ENCODE measurements at places on chromosomes 13 and 19.
A peak's percentile ranks its signal among the peaks of the same experiment; 100 is the strongest.

GRCh38 chr19:11784356-11784755 lies 14.0 kb upstream of the ZNF491 start:
- no peak for DNase-seq

GRCh38 chr13:81058916-81059290 lies 718.0 kb upstream of the SPRY2 start:
- DNase-seq, result no peak

GRCh38 chr13:44259045-44260027 lies 114.3 kb upstream of the SERP2 start:
- peak; percentile 73 for DNase-seq

- DNase-seq, result no peak
These were observed 90.5 kb downstream of the STARD13 start for GRCh38 chr13:33194820-33195692.

GRCh38 chr19:53466726-53467484 lies 628 bp upstream of the ZNF813 start:
- peak; percentile 78 for DNase-seq

DNA sequence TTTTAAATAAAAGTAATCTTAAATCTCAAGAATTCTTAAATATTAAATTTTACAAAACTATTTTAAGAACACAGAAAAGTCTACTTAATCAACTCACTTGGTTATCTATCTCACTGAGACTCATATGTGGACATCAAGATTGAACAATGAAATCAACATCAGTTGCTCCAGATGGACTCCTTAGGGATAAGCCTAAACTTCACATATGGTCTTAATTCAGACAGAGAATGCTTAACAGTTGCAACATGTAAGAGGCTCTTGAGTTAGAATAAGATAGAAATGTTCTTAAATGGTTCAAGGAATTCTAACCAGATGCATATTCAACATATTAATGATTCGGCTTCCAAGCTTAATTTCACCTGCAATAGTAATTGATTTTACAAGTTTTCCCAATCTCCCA lies 1730.9 kb downstream of the PCDH9 start:
- no peak for DNase-seq

DNA sequence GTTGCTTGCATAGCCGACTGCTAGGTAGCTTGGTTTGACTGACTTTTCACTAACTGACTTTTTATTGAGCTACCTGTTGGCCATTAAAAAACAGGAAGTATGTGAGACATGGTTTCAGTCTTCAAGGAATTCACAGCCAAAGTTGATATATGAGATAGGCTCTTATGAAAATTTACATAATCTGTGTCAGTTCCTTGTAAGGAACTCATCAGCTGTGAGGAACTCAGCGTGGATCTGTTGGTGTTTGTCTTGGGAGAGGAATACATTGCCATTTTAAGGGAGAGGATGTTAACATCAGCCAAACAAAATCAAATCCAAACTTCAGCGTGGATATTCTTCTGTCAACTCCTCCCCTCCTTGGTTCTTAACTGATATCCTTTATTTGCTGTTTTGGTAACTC lies 2.0 kb downstream of the RNF113B start:
- DNase-seq, result no peak

DNA sequence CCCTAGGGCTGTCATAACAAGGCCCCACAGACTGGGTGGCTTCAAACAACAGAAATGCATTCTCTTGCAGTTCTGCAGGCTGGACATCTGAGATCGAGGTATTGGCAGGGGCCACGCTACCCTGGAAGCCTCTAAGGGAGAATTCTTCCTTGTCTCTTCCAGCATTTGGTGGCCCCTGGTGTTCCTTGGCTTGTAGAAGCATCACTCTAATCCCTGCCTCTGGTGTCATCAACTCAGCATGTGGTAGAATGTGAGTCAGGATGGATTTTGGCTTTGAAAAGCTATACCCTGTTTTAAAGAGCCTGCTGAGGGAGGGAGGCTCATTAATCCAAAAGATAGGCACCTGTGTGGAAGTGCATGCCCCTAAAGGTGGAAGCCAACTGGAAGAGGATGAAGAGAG lies 7.9 kb upstream of the GGACT start:
- no peak for DNase-seq

GRCh38 chr19:10971107-10971726 lies 10.4 kb downstream of the SMARCA4 start:
- no peak for DNase-seq

DNA sequence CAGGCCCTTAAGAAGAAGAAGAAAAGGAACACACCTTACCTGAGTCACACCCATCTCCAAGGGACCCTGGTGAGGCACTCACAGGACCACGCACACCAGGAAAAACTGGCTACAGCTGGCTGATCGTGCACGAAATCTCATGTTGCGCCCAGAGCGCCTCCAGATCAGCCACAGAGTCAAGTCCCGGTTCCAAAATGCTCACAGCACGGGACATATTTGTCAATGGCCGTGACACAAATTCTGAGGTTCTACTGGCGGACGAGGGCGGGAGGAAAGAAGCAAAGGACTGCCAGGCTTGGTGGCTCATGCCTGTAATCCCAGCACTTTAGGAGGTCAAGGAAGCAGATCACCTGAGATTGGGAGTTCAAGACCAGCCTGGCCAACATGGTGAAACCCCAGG lies 21.5 kb downstream of the SH3GL1 start:
- DNase-seq, result no peak

GRCh38 chr13:97539651-97540610 lies 106.0 kb downstream of the RAP2A start:
- no peak for DNase-seq

- DNase-seq, result no peak
These were observed 66.1 kb downstream of the RAB20 start for GRCh38 chr13:110495376-110495775.
